Head of caudate nucleus (tissue), 42 donors: ENCODE measurements at places on chromosomes 7 and 10.

DNA sequence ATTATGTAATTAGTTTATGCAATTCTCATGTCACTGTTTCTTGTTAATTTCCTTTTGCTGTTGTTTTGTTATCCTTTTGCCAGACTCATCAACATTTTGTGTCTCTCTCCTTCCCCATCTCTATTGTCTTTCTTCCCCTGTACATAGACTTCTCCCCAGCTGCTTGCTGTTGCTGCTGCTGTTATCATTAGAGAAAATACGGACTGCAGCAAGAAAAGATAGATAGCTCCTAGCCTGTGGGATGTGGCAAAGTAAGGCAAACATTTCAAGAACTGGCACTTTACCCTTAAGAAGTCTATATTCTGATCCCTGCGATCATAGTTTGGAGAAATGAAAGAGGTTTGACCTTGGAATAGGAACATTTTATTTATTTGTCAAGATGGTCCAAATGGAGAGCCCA, 162.2 kb downstream of the AOAH start:
- no peak for DNase-seq

DNA sequence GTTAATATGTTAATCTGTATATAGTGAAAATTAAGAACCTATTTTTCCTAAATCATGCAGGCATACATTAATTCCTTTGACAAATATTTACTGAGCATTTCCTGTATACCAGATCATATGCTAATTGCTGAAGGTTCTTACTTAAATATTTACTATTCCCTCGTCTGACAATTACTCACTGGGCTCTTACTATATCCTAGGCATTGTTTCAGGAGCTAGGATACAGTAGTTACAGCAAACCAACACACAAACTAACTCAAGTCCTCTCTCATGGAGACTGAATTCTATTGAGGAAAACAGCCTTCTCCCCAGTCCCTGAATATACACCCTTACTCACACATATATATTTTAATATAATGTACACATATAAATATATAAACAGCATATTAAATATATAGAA, 786.0 kb downstream of the NRG3 start:
- DNase-seq: no peak

GRCh38 chr10:3057946-3058345, 9.4 kb upstream of the PFKP start:
- DNase-seq: no peak

- no peak for DNase-seq
Measured at GRCh38 chr7:32115831-32116230, 45.6 kb upstream of the PDE1C start.

GRCh38 chr10:96500519-96500918, 13.2 kb downstream of the TLL2 start:
- DNase-seq: no peak

DNA sequence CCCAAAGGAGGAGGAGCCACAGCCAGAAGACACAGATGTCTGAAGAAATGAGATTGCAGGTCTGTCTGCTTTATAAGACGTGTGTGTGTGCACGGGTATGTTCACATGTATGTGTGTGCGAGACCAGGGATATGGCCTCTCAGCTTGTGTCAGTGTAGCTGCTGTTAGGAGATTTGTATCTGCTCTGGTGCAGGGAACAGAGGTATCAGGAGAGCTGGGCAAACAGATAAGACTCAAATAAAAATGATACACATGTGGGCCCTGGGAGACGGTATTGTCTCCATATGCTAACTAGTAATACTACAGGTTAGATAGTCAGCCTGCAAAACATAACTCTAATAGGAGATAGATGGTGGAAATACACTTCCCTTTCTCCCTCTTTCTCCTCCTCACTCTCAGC, 161.0 kb downstream of the PLXNA4 start:
- DNase-seq: no peak

- DNase-seq: no peak
Measured at GRCh38 chr7:91553410-91553895, 289.2 kb downstream of the FZD1 start.

- no peak for DNase-seq
Measured at GRCh38 chr7:44326261-44327125, 1.1 kb upstream of the CAMK2B start.

- DNase-seq: no peak
Measured at GRCh38 chr10:77049896-77050295, 587.7 kb downstream of the KCNMA1 start.

DNA sequence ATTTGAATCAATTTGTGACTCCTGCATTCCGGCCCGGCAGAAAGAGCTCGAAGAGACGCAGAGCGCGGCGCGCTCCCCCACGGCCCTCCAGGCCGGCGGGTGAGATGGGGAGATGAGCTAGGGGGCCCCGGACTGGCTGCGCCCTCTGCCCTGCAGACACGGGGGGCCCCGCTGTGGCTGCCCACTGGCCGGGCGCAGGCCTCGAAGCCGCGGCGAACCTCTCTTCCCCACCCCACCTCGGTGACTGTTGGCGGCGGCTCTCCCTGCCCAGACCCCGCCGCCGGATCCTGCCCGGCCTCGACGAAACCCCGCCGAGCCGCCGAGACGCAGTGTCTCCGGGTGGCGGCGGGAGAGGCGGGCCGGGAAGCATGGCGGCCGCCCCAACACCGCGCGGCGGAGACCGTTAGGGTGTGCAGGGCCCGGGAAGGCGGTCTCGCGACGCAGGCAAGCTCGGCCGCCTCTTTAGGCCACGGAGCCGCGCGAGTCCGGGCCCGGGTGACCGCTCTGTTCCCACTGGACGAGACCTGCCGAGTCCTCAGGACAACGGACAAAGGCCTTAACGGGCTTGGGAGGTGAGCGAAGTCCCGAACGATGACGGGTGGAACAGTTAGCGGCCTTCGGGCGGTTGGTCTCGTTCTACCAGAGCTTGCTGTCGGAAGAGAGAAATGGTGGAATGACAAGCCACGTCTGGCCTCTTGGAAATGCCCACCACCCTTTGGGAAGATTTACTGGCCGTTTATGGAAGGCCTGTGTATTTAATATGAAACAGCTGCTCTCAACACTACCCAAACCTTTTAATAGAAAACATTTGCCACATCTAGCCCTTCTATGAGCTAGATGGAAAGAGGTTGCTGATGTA, 24.3 kb downstream of the NUP42 start:
- DNase-seq: no peak

GRCh38 chr7:24971333-24972165, 8.4 kb downstream of the OSBPL3 start:
- no peak for DNase-seq

DNA sequence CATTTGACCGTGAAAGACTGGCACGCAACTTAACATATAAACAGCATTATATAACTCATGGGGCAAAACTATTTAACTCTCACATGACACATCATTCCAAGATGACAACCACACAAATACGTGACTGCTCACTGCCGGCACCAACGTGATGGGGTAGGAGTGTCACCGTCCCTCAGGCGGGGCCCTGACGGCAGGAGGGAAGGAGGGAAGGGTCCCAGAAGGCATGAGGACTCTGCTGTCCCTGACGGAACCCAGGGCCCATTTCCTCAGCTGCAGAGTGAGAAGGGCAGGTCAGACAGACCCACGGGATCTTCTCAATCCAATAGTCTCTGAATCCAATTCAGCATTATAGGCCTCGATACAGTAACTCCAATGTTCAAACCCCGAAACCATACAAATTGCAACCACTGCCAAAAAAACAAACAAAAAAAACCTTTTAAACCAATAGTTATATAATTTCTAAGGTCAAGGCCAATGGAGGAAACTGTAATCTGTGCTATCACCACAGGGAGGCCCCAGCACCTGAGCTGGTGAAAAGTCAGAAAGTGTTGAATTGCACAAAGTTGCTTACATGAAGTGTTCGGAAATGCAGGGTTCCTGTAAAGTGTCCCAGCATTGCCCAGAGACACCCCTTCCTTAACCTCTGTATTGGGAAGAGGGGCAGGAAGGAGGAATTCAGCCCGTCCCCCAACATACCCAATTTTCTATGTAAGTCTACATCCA, 137.4 kb downstream of the TNS3 start:
- peak; percentile 61 for DNase-seq

DNA sequence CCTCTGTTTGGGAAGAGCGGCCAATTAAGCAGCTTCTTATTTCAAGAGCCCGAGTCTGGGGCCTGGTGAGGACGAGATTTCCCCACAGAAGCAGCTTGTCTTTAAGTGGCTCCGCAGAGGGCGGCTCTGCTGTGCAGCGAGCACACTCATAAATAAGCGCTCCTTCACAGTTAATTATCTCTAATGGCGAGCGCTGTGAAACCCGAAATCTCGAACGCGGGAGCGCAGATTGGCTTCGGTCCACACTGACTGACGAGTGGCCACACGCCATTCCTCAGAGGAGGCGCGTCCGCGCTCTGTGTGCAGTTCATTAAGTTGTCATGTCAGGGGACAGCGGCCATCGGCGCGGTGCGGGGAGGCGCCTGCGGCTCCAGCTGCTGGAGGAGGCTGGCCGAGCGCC, 560.9 kb downstream of the DNAJB6 start:
- no peak for DNase-seq

DNA sequence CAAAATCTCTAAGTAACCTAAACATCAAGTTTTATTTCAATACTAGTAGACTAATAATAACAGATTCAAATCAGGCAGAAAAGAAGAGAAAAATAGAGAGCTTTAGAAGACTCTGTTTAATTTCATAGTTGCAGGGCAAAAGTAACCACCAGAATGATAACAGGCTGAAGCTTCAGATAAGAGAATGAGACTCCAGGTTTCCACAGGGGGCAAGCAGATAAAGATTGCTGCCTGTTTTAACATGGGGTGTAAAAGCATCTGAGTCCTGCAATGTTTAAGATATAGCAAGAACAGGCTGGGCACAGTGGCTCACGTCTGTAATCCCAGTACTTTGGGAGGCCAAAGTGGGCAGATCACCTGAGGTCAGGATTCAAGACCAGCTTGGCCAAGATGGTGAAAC, 11.0 kb downstream of the CROT start:
- no peak for DNase-seq

- no peak for DNase-seq
Measured at GRCh38 chr10:122307669-122308416, 36.7 kb downstream of the BTBD16 start.

DNA sequence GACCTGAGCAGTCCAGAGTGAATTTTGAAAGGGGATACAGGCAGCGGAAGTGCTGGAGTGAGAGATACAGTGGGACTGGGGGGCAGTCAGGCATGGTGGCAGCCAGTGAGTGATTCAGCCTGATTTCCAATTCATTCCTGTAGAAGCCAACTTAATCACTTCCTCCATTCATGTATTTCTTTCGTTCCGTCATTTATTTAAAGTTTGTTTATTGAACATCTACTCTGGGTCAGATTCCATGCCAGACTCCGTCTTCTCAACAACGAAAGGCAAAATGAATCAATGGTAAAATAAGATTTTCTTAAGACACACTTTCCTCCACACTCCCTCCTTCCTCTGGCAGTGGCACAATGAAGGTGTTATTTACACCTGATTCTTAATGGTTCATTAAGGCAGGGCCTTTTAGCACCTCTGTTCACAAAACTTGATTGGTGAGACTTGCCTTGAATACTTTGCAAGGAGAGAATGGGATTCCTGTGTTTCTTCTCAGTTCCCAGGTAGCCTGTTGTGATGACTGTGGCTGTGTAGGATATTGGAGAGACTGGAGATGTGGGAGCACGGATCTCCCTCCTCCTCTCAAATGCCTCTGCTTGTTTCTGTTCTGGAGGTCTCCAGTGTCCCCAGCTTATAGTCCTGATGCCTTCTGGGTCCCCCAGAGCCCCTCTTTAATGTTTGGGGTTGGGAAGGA, 27.9 kb downstream of the ADCYAP1R1 start:
- DNase-seq: no peak

- DNase-seq: no peak
Measured at GRCh38 chr7:44377681-44378421, 52.5 kb upstream of the CAMK2B start.

- DNase-seq: no peak
Measured at GRCh38 chr10:29479081-29479925, 155.5 kb downstream of the SVIL start.

- DNase-seq: no peak
Measured at GRCh38 chr10:49140304-49141177, 6.7 kb upstream of the FAM170B start.

GRCh38 chr7:105191331-105191730, 177.3 kb downstream of the KMT2E start:
- no peak for DNase-seq

DNA sequence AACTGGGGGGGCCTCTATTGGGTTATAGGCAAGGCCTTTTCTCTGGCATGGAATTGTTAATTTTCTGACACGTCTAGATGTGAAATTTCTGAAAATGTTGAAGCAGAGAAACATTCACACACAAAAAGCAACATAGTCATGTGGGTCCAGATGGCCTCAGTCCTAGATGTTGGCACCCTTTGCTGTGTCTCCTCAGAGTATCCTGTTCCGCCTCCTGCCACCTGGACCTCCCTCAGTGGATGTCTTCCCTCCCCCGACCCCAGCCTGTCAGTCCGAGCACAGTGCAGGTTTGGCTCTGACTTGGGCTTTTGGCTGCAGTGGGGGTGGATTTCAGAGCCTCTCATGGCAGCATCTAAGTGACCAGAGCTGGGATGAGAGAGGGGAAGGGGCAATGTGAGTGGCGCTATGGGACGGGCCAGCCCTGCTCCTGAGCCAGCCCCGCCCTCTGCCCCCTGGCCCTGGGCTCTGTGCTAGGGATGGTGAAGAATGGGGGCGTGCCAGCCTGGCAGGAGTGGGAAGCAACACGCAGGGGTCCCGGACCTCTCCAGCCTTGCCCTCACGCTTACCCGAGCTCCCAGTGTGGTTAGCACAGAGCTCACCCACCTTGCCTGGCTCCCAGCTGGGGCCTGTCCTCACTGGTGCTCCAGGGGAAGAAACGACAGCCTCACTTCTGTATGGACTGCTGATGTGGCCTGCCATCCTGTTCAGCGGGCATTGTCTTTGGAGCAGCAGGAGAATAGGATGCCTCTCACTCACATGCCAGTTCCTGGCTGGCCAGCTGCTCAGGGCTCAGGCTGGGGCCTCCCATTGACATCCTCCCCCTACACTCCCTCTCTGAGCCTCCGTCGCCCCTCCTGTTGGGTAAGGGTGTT, 6.2 kb downstream of the ATP6V0E2 start:
- DNase-seq: no peak

GRCh38 chr10:21273400-21273968, 252.0 kb downstream of the SKIDA1 start:
- no peak for DNase-seq
